ENCODE measurements at places on chromosomes 7 and 10.

GRCh38 chr10:23474626-23475025, 35.8 kb downstream of the OTUD1 start:
- no peak for DNase-seq

DNA sequence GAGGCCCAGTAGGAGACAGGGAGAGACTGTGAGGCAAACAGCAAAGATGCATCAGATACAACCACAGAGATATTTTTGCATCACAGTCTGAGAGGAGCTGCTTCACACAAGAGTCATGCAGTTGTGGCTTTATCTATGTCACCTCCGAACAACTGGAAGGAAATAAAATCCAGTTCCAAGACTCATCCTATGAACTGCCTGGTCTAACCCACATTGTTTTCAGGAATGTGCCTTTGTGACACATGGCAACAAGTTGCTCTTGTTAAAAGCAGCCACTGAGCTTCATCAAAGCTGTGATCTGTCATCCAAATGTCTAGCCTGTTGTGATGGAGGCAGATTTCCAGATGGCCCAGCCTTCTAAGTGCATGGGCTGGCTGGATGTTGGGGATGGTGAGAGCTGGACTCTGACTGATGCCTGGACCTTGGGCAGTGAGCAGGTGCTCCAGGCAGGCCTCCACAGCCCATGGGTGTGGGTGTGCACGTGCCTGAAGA, 255.0 kb downstream of the BMPER start:
- DNase-seq, result no peak

DNA sequence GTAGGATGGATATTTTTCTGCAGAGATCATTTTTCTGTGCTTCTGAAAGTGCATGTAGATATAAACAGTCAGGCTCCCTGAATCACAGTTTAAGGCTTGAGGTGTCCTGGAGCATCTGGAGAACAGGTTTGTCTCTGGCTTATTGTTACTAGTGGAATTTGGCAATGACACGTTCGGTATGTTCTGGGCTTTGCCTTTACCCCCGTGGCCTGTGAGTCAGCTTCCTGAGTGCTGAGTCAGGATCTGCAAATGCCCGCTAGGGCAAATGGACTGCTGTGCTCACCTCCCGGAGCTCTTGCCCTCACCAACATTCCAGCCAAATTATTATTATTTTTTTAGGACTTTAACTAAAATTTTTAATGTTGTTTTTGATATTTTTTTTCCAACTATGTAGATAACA, 192.5 kb upstream of the PRSS1 start:
- DNase-seq, result no peak

DNA sequence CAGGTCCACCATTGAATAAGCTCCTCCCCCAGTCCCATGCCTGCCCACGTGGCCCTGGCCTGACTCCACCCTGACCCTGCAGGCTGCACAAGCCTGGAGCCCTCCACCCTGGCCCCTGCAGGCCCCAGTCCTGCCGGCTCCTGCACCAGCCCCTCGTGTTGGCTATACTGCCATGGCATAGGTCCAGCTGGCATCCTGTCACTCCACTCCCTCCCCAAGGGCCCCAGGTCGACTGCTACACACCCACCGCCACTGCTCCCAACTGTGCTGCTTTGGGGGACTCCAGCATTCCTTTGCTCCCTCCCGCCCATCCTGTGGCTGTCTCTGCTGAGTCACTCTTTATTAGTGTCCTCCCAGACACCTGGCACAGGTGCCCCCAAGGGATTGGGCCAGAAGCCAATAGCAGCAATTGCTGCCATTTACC, 32.4 kb upstream of the HSPA12A start:
- DNase-seq, result no peak

GRCh38 chr10:77361831-77362230, 275.8 kb downstream of the KCNMA1 start:
- DNase-seq, result no peak

DNA sequence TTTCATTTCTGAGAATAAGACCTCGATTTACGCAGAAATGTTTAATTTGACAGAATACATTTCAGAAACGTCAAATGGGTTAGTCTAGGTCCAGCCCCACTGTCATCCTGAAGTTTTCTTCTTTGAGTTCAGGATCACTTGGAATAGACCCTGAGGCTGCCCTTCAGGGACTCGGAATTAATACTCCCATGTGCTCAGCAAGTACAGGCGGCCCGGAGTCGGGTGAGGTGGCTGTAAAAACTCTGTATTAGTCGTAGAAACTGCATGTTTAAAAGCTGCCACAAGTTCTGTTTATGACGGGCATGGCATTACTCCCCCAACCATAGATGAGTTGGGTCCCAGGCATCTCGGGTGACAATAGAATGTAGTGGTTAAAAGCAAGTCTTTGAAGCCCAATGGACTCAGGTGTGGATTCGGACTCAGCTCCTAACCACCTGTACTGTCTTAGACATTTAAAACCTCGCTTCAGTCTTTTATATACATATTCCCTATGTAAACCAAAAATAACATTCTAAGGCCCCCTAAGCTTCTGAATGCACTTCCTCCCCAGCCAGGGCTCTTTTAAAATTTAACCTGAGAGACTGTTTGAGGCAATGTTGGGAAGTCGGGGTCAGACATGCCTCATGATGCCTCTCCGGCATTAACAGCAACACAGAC, 216.3 kb downstream of the ADARB2 start:
- no peak for DNase-seq

- DNase-seq, result no peak
Measured at GRCh38 chr7:45052011-45052410, 36.8 kb downstream of the NACAD start.

DNA sequence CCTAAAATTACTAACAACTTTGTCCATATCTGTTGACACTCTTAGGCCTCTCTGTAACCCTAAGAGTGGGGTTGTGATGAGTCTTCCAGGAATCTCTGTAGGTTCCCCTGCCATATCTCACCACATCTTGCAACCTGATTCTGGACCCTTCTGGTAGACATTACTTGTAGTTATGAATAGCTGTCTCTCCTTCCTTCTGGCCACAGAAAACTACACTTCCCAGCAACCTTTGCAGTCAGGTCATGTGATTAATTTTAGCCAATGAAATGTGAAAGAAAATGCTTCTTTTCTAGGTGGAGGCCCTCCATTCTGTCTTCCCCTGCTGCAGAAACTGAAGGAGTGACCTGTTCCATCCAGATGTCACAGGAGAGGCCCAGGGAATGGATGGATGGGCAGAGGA, 147.6 kb upstream of the AOAH start:
- no peak for DNase-seq

GRCh38 chr10:112945811-112946210, 4.2 kb upstream of the TCF7L2 start:
- DNase-seq, result no peak

DNA sequence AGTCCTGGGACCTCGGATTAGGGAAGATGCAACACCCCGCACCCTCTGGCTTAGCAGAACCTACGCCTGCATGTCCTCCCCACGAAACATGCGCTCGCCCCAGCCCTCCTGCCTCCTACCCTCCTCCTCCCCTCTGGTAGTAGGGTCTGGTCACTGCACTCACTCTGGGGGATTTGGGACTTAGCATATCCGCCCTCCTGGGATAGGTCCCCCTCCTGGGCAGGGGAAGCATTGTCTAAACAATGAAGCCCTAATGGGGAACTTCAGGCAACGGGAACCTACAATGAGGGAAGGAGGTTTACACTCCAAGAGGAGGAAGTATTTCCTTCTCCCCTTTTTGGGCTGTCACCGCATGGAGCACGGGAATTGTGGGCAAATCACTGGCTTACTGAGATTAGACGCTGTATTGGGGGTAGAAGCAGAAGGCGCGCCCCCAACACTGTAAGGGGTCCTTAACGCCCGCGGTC, 892 bp downstream of the CRHR2 start:
- no peak for DNase-seq

All from T follicular helper cell (primary cell).